Heart left ventricle (tissue), 16 donors: ENCODE measurements at places on chromosomes 2 and 18. TPM values are rescaled to one million over a fixed set of nuclear protein-coding genes. Genes with fewer than 3 reads are reported as not detected.

DNA sequence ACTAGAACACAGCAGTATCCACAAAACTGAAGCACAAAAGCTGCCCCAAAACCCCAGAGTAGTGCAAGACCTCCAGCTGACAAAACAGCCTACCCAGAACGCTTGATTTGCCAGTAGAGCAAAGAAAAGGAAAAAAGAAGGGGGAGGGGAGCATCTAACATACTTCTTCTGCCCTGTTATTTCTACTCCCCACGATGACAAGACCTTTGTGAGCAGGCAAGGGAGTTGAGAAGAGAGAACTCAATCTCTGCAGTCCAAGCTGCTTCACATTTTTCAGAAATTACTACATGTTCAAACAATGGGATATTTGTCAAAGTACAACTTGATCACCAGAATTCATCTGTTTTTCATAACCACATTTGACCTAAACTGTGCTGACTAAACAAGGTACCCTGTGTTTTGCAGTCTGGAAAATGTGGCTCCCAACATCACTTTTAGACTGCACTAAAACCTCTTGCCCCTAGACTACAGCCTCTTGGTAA lies 286.7 kb downstream of the EXOC6B start:
- H3K36me3 ChIP-seq, result no peaks in the 10 kb centered on the region
- no peak overlapping the region for H3K27ac ChIP-seq
- no peaks in the 10 kb centered on the region for H3K27me3 ChIP-seq
- DNase-seq, result no peak
- no peak overlapping the region for H3K4me3 ChIP-seq
- no peaks in the 10 kb centered on the region for H3K4me1 ChIP-seq

The TUBA3E gene
- total RNA-seq, result 2.8 TPM

The TTN gene
- total RNA-seq, result 4,342 TPM

The GLI2 gene
- total RNA-seq, result 0.75 TPM

The SPC25 gene
- total RNA-seq, result 0.40 TPM

The ST8SIA5 gene
- total RNA-seq, result 24.4 TPM
